ENCODE measurements at places on chromosomes 6 and 20. TPM values are rescaled to one million over a fixed set of nuclear protein-coding genes. Genes with fewer than 3 reads are reported as not detected.

DNA sequence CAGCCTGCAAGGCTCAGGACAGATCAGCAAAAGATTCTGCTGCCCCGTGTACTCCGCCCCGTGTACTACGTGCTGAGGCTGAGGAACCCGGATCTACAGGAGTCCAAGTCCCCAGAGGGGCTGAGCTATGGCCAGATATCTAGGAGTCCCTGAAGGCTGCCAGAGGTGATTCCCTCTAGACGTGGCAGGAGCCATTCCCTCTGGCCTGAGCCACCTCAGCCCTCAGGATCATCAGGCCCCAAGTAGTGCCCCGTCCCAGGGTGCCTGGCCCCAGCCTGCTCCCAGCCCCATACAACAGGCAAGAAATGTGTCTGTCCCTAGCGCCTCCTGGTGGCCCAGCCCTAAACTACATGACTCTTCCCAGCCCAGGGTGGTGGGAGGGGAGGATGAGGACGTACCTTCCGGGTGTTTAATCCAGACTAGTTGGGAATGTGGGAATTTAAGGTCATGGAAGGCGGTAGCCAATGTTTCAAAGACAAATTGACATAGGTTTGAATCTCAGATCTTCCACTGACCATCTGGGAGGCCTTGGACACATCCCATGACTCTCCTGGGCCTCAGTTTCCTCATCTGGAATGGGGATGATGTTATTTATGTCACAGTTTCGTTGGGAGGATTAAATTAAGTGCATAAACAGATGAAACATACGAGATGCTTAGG is 49.4 kb upstream of the PTPN1 start:
- peak; percentile 90 for DNase-seq

DNA sequence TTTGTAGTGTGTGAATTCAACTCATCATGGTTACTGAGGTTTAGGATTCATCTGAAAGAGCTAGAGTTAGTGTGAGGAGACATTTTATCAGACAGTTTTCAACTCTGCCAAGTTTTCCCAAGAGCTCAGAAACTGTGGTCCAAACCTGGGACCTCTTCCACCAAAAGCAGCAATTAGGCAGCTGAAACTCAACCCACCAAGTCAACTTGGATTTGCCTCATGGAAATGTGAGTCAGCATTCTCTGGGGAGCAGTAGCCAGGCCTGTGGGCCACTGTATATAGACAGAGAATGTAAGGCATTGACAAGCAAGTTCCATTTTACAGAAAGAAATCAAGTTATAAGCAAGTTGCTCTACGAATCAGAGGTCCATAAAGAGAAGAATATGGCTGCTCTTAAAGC is 178.8 kb upstream of the HDDC2 start:
- no peak for DNase-seq

DNA sequence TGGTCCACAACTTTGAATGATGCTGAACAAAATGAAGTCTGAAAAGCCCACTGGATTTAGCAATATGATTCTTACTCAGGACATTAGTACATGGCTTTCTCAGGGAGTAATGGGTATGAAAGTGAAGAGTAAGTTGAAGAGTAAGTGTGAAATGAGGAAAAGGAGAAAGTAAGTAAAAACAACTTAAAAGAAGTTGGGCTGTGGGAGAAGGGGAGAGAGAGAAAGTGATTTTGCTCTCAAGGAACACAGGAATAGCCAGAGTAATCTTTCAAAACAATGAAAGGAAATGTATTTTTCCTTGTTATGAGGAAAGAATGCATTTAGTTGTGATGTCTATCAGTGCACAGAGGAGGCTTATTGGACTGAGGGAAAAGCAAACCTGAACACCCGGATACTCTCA is 39.8 kb upstream of the NKAIN2 start:
- DNase-seq, result no peak

The RCAN2 gene
- 331 TPM for total RNA-seq

The SENP6 gene
- 71.5 TPM for total RNA-seq

The NKX2-2 gene
- total RNA-seq, result 0.19 TPM

DNA sequence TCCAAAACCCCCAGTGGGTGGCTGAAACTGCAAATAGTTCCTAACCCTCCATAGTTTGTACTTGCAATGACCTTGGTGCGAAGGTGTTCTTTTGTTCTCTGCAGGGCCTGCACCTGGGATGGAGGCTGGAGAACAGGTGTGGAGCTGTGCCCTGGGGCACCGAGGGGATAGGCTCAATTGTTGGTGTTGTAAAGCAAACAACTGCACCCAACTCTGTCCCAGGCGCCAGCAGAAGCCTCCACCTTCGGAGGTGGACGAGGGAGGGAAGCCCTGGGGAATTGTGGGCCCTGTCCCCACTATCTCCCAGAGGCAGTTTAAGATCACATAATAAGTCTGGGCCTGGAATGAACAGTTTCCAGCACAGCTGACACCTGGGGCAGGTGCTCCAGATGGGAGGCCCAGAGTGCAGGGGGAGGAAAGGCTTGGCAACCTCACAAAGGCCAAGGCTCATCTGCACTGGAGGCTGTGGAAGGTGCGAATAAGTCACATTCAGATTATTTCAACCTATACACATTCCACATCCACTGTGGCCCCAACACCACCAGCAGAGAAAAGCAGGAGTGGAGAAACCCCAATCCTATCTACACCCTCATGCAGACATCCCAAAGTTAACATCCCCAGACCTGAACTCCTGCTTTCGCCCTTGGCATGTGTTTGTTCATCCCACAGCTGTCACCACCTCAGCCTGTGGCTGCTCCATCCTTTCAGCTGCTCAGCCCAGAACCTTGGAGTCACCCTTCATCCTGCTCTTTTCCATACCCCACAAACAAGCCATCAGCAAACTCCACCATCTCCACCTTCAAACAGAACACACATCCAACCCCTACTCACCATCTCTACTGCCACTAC is 12.3 kb upstream of the CBFA2T2 start:
- DNase-seq, result no peak

The ACTL10 gene
- 0.13 TPM for total RNA-seq

DNA sequence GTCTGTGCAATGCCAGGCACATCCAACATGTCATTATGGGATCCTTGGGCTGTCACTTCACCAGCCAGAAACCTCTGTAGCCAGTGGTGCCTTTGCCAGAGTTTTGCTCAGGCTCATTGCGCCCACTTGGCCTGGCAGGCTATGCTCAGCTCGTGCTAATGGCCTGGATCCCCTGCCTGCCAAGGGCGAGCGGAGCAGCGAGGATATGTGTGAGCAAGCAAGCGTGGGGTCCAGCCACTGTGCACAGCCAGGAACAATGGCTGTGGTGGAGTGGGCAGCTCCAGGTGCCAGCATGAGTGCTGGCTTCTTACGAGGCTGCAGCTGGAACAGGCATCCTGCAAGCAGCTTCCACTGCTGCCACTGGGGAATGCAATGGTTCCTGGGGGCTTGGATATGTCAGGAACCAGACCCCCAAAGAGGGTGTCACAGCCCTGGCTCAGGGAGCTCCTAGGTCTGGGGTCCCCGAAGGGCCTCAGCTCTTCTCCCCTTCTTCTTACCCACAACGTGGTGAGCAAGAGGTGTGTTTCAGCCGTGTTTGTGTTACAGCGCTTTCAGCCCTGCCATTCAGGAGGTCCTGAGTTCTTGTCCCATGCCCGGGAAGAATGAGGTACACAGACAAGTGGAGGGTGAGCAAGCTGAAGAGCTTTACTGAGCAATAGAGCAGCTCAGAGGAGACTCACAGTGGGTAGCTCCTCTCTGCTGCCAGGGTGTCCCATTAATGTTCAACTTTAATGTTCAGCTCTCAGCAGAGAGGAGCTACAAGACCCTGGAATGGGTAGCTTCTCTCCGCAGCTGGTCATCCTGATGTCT is 22.3 kb upstream of the TOP1 start:
- DNase-seq, result no peak

- no peak for DNase-seq
Measured at GRCh38 chr6:139184047-139184446, 49.2 kb downstream of the HECA start.

DNA sequence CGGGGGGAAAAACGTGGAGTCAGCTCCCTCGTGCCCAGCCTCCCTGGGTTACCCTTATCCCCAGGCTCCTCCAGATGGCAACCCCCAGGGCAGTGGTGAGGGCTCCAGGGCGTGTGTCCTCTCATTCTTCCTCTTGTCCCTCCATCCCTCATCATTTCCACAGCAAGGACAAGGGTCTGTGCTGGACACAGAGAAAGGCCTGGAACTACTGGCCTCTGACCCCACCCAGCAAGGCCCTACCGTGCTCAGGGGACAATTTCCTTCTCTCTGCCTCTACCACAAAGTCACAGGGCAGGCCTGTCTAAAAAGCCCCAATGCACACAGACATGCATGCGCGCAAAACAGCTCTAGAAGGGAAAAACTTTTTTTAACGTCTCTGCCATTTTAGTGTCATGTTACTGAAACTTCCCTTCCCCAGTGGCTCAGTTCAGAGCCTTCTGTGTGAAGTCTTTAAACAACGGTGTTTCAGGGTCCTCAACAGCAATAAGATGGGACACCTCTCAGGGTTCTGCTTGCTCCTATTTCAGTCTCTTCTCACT is 1.1 kb upstream of the SLC35B2 start:
- no peak for DNase-seq

The ELOVL4 gene
- total RNA-seq, result 0.19 TPM

The C20orf141 gene
- total RNA-seq, result not detected

The HLA-E gene
- total RNA-seq, result 96.1 TPM

DNA sequence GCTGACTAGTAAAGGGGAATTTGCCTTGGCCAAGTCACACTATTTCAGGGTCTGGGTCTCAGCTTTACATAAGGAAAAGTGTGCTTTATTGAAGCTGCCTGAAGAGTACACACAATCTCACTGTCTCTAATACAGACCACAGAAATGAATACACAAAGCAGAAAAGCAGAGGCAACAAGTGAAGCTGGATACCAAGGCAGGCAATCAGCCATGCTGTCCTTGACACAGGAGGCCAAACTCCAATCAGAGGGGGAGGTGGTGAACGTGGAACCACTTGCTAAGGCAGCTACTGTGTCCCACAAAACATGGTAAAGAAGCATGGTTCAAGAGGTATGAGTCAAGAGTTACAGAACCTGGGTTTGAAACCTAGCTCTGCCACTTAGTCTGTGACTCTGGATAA is 21.8 kb upstream of the CCND3 start:
- no peak for DNase-seq

The HLA-DOB gene
- total RNA-seq, result not detected

The SOX18 gene
- total RNA-seq, result 56.1 TPM

The SYNGAP1 gene
- total RNA-seq, result 9.2 TPM

GRCh38 chr6:26430787-26431186 is 9.5 kb upstream of the BTN3A3 start:
- no peak for DNase-seq

- no peak for DNase-seq
Measured at GRCh38 chr6:4466769-4467480, 309.3 kb upstream of the CDYL start.

Data from heart left ventricle (tissue), 16 donors.